ENCODE measurements at places on chromosomes 11 and 22. TPM values are rescaled to one million over a fixed set of nuclear protein-coding genes. Genes with fewer than 3 reads are reported as not detected.

OR52E5 gene
- total RNA-seq: not detected

MYO7A gene
- 0.35 TPM for total RNA-seq

- no peak for DNase-seq
Observed at GRCh38 chr11:665062-665703, 28.1 kb downstream of the DRD4 start.

GRCh38 chr11:665704-666281 lies 28.7 kb downstream of the DRD4 start:
- no peak for DNase-seq

- DNase-seq: no peak
Observed at GRCh38 chr11:105315287-105315686, 175.7 kb upstream of the CARD18 start.

DNA sequence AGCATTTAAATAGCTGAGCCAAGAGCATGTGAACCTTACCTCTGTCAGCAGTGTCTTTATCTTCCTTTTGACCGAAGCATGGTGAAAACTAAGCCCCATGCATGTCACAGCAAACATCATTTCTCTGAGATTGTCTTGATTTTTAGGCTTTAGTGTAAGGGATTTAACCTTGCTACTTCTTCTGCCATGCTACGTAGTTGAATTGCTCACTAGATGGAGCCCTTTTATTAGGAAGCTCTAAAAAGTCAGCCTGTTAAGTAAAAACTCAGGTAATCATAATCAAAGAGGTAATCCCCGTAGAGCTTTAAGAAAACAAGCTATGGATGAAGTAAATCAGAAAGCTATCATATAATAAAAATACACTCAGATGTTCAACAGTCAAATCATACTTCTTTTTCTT lies 149.5 kb downstream of the PGR start:
- DNase-seq: peak; percentile 8

GRCh38 chr22:27746918-27747317 lies 54.6 kb downstream of the MN1 start:
- no peak for DNase-seq

- no peak for DNase-seq
Observed at GRCh38 chr11:133930767-133931448, 25.9 kb downstream of the IGSF9B start.

- DNase-seq: no peak
Observed at GRCh38 chr11:69830086-69830485, 10.9 kb upstream of the FGF3 start.

DNA sequence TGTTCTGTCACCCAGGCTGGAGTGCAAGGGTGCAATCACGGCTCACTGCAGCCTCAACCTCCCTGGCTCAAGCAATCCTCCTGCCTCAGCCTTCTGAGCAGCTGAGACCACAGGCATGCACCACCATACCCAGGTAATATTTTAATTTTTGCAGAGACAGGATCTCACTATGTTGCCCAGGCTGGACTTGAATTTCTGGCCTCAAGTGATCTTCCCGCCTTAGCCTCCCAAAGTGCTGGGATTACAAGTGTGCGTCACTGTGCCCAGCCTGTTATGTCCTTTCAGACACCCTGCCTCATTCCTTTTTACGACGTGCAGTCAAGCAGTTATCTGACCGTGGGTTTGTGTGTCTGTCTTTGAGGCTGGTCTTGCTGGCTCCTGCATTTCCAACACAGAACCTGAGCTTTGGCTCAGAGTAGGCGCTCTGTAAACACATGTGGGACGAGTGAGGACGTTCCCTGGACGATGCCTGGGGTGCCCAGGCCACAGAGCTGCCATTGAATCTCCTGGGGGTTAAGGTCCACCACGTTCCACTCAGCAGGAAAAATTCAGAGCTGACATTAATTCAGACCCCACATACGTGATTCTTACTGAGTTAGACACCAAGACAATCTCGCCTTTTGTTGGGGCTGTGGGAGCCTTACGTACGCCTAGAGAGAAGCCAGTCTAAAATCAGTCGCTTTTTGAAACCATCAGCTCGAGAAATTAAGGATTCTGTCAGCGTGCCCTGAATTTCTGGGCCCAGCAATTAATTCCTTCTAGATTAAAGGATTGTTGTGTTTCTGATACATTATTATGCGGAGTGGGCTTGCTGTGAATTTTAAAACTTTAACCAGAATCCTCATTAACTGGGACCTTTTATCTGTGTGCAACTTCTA lies 21.5 kb upstream of the EMID1 start:
- no peak for DNase-seq

PATE2 gene
- not detected for total RNA-seq

- DNase-seq: no peak
Observed at GRCh38 chr22:31850135-31850534, 94.2 kb upstream of the YWHAH start.

NLRP14 gene
- 0.08 TPM for total RNA-seq

CECR2 gene
- total RNA-seq: 0.06 TPM

DNA sequence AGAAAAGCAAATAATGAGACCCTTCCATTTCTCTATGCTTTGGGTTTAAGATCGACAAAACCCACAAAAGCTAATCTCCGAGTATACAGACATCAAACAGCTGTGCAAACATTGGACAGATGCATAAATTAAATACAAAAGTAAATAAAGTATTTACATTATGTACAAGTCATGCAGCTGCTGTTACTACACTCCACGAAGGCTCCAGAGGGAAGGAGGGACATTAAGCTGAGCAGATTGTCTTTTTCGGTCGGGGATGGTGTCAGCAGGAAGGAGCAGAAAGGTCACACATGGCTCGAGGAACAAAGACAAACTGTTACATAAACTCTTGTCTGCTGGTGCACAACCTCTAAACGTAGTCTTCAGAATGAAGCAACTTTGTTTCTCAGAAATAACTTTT lies 88.8 kb upstream of the BARX2 start:
- no peak for DNase-seq

DNA sequence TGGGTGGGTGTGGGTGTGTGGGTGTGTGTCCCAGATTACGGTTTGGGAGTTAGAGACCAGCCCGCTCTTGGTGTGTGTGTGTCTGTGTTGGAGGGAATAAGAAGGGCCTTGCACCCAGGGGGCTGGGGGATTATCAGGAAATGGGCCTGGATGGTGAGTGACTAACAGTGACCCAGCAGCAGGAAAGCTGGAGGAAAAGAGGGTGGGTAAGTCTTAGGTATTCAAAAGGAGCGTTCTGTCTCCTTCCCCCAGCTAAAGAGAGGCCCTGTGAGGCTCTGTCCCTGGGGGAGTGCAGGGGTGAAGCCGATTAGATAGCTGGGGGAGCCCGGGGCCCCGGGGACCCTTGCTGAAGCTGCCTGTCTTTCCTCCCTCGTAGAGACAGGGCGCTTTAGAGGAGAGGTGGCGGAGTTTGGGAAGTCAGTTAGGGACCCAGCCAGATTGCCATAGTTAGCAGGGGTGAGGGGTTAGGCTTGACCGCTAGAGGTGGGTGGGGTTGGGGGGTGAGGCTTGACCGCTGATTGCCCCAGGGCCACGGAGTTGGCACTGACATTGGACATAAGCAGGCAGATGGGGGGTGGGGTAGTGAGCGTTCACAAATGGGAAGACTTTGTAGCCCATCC lies 1.5 kb downstream of the OAF start:
- no peak for DNase-seq

- DNase-seq: no peak
Observed at GRCh38 chr11:95432714-95433503, 201.9 kb upstream of the SESN3 start.

GRCh38 chr22:27685515-27685914 lies 116.0 kb downstream of the MN1 start:
- DNase-seq: no peak

DNA sequence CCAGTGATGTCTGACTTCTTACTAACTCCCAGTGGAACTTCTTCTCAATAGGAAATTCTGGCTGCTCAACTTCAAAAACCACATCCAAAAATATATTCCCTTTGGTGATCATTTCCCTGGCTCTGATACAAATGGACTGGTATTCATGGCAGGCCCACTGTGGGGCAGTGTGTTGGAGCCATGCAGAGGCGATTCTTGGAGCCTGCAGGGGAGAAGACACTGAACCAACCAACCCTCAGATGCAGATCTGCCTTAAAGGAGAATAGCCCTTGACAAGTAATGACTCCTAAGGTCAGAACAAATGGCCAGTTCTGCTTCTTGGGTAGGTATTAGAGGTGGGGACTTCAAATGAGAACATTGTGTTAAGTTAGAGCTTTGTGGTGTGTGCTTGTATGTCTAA lies 12.2 kb downstream of the OR4D9 start:
- DNase-seq: no peak

DNA sequence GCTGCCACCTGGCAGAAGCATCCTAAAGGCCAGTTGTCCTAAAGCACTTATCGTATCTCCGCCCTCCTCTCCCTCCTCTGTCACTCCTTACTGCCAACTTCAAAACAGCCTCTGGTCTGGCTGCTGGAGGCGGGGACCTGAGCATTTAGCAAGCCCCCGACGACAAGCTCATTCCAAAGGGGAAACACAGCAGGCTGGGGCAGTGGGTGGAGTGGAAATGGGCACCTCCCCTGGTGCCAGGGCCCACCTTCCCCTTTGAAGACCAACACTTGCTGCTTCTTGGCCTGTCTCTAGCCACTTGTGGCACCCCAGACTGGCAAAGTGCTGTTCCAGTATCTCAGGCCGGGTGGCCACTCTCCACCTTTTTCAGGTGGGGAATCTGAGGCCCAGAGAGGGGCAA lies 3.6 kb downstream of the MAP3K11 start:
- no peak for DNase-seq

GRCh38 chr11:48066881-48067800 lies 86.8 kb downstream of the PTPRJ start:
- DNase-seq: no peak

DNA sequence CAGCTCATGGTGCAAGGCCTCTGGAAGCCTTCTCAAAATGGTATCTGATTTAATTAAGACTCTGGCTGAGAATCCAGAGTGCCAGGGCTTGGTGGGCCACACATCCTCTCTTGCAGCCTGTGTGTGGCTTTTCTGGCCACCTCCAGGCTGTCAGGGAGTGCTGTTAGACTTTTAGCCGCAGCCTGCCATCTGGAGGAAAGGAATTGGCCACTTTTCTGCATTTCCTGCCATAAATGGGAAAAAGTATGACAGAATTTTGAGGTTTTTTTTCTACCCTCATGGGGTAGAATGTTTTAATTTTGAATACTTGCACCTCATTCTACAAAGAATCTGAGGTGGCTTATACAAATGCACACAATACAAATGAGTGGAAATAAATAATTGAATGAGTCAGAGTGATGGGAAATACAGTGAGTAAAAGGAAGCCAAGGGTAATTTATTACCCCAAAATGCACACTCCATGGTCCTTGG lies 218.4 kb downstream of the ADAMTS15 start:
- DNase-seq: peak; percentile 71

GRCh38 chr11:69269926-69270697 lies 23.8 kb upstream of the MYEOV start:
- DNase-seq: no peak

SCGB1C1 gene
- not detected for total RNA-seq

GRCh38 chr11:79510960-79511359 lies 70.1 kb upstream of the TENM4 start:
- no peak for DNase-seq

SAAL1 gene
- total RNA-seq: 56.5 TPM

SLC5A1 gene
- total RNA-seq: not detected

GRCh38 chr22:35739076-35739930 lies 21.6 kb downstream of the APOL5 start:
- DNase-seq: no peak

DNA sequence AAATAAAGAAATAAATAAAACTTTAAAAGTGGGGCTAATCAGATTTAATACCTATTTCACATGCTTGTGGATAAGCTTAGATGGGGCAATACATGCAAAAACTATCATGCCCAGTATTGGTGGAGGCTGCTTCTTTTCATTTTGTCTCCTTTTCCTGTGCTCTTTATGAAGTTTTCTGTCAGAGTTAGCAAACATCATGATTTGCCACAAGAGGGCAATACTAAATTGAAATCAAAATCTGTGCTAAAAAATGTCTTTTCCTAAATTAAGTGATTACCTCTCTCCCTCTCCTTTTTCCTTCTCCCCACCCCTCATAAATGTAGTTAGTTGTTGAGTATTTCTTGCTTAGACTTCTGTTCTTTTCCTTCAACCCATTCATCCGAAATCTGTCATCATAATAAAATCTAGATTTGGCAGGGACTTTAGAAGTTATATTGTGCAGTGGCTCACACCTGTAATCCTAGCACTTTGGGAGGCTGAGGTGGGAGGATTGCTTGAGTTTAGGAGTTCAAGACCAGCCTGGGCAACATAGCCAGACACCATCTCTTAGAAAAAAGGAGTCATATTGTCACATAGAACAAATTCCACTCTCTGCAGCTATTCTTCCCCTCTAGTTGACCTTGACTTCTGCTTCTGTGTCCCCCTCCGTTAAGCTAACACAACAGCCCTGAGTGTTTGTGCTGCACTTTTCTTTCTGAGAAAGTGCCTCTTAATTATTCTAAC lies 4.7 kb upstream of the ARHGAP42 start:
- no peak for DNase-seq
